GM04503 (cell line): ENCODE measurements at places on chromosomes 12 and 14.

DNA sequence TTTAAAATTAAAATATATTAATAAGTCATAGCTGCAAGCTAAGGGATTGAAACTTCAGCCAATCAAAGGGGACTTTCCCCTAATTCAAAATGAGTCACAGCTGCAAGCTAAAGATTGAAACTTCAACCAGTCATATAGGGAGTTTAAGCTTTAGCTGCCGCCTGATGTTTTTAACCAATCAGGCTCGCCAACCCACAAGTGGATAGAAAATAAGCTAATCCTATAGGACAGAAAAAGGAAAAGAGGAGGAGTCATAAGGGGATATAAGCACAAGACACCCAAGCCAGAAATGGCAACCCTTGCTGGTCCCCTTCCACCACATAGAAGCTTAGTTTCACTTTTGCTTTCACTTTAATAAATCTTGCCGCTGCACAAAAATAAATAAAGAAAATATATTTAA, 1154.6 kb downstream of the GALC start:
- no peak for DNase-seq

- no peak for DNase-seq
Measured at GRCh38 chr12:94498698-94499097, 39.0 kb upstream of the CEP83 start.

GRCh38 chr14:51283402-51284085, 43.5 kb downstream of the TMX1 start:
- DNase-seq, result peak; percentile 70

DNA sequence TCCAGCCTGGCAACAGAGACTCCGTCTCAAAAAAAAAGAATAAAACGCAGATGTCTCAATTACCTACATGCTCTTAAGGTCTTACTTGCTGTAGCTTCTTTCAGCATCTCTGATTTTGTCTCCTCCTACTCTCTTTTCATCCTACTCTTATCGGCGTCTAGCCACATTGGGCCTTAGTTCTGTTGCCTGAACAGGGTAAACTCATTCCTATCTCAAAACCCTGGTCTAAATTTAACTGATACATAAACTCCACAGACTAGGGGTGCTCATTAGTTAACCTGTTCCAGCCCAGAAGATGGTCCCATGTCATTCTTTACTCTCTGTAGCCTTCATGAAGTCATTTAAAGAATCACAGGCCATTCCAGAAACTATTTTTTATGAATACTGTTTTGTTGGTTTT, 33.6 kb downstream of the EXD2 start:
- DNase-seq, result no peak

- DNase-seq, result no peak
Measured at GRCh38 chr12:6526766-6527525, 7.4 kb upstream of the GAPDH start.

- DNase-seq, result no peak
Measured at GRCh38 chr12:49070971-49071370, 1.2 kb upstream of the RHEBL1 start.

DNA sequence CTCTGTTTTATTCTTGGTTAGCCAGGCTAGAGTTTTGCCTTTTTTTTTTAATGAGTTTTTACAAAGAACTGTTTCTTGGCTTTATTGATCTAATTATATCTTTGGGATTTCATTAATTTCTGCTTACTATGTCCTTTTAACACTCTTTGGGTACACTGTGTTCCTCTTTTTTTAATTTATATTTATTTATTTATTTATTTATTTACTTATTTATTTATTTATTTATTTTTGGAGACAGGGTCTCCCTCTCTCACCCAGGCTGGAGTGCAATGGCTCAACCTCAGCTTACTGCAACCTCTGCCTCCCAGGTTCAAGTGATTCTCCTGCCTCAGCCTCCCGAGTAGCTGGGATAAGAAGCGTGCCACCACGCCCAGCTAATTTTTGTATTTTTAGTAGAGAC, 15.1 kb upstream of the MARK3 start:
- no peak for DNase-seq
